AG08396 (cell line): ENCODE measurements at places on chromosomes 13 and 19.
A peak's percentile ranks its signal among the peaks of the same experiment; 100 is the strongest.

- no peak for DNase-seq
Measured at GRCh38 chr19:38060331-38060730, 153.3 kb downstream of the SIPA1L3 start.

- DNase-seq = no peak
Measured at GRCh38 chr13:100423375-100423774, 165.2 kb downstream of the GGACT start.

DNA sequence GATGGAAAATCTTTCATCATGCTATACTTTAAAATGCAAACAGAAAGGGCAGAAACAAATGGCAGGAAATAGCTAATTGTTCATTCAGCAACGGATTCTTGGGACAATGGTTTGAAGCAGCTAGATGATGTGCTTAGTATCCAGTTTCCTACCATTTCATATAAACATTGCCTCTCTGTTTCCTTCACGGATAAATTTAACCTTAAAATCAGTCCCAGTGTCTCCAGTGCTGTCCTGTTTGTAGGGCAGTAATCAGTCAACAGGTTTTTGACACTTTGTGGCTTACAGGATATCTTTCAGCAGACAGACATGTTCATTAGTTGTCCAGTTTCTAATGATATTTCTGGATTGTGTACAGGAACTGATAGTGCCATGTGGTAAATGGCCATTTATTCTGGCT is 24.7 kb upstream of the RB1 start:
- DNase-seq = no peak

DNA sequence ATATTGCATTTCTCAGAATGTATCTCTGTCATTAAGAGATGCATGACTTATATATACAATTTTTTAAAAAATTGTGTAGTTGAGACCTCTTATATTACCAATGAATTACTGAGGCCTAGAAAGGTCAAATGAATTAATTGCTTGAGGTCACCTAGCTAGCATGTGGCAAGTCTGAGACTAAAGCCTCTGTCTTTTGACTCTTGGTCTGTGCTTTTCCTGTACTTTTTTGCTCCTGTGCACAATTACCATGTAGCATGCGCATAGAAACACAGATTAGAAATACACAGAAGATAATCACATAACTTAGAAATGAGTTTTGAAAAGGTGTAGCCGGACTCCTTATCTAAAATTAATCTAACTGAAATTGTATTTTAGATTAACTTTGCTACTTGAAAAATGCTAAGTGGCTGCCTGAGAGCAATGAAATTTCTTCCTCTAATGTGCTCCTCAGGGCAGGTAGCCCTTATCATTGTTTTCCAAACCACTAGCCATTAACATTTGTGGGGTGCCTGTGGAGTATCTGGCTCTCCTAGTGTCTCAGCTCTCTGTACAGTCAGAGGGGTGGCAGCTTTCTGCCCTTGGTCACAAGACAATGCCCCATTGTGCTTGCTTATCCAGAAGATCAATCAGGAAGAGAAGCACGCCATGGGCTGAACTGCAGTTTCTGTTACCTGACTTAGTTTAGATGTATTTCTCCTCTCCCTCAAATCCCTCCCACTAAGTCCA is 119.6 kb downstream of the RFC3 start:
- DNase-seq = no peak

DNA sequence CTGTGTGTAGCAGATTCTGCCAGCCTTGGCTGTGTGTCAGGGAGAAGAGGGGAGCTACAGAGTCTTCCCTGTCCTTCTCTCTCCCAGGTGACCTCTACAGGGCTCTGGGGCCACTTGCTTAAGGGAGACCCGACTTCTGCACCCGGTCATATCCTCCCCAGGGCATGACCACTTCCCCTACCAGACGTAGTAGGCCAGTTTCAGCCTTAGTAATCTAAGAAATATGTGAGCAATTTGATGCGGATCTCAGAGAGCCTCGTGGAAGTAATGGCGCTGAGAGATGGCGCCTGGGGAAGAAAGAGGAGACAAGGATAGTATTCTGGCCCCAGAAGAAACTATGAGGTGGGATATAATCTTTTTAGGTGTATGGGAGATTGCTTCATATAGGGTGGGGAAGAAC is 41.9 kb downstream of the NFIX start:
- peak; percentile 73 for DNase-seq

DNA sequence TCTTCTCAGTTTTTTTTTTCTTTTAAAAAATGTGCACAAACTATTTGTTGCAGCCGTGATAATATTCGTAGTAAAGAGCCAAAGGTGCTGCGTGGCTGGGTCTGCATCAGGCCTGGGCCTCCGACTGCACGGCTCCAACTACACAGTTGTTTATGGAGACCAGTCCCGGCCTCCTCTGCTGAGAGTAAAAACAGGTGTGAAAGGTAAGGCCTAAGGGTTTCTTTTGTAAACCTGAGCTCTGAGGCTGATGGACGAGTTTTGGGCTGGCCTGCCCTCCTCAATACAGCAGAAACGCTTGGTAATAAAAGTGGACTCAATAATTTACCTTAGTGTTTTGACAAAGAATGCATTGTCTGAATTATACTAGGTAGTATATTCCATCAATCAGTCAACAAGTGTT is 3.9 kb downstream of the MBNL2 start:
- no peak for DNase-seq

- DNase-seq = peak; percentile 46
Measured at GRCh38 chr19:16463991-16464575, 7.7 kb downstream of the EPS15L1 start.

- no peak for DNase-seq
Measured at GRCh38 chr13:51396352-51396751, 56.5 kb downstream of the INTS6 start.

DNA sequence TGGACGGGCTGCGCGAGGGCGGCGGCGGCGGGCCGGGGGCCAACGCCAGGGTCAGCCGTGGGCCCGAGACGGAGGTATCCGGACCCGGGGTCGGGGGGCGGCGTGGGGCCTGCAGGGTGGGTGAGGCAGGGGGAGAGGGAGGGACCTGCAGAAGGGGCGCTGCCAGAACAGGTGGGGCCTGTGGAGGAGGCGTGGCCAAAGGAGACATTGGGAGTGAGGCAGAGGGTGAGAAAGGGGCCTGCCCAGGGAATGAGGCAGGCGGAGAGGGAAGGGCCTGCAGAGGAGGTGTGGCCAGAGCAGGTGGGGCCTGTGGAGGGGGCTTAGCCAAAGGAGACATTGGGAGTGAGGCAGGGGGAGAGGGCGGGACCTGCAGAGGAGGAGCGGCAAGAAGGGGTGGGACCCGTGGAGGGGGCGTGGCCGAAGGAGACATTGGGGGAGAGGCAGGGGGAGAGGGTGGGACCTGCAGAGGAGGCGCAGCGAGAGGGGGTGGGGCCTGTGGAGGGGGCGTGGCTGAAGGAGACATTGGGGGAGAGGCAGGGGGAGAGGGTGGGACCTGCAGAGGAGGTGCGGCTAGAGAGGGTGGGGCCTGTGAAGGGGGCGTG is 4.2 kb downstream of the PRR36 start:
- no peak for DNase-seq

DNA sequence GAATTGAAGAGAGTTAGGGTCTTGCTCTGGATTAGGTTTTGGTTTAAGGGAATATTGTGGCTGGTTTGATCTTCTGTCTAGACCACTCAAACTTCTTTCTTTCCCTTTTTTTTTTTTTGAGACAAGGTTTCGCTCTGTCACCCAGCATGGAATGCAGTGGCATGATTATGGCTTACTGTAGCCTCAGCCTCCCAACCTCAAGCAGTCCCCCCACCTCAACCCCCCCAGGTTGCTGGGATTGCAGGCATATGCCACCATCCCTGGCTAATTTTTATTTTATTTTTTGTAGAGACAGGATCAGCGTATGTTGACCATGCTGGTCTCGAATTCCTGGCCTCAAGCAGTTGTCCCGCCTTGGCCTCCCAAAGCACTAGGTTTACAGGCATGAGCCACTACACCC is 21.2 kb downstream of the ARHGAP35 start:
- no peak for DNase-seq

DNA sequence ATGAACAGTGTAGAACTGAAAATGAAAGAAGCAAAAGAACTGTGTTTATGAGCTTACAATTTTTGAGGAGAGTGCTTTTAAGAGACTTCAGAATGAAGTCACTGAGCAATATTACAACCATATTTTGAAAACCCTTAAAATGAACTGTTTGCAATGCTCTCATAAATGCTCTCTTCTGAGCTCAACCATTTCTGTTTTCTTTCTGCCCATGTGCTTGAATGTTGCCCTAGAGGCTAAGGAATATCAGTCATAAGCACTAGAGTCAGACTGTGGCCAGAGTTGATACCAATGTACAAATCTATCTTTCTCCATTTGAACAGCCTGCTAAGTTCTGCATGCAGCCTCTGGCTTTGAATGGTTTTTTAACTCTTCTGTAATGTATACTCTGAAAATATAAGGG is 1092.8 kb downstream of the PCDH9 start:
- DNase-seq = no peak

- no peak for DNase-seq
Measured at GRCh38 chr19:54416695-54417491, 1.6 kb downstream of the TTYH1 start.

DNA sequence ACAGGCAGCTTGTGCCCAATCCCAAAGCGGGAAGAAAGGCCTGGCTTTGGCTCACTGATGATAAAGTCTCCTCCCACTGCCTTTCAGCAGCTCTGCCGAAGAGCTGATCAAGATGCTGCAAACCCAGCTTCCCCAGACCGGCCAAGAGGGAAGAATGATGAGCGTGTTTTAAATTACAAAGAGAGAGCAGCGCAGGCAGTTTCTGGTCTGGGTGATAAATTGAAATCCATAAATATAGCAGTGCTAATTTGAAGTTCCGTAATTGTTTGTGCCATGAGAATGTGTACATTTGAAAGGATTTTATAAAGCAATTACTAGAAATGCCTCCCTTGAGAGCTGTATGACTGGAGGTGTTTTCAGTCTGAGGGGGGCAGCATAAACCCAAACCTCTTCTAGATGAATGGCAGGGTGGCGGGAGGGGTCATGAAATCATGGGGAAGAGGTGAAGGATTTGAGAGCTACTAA is 171.8 kb downstream of the STK24 start:
- DNase-seq = no peak

DNA sequence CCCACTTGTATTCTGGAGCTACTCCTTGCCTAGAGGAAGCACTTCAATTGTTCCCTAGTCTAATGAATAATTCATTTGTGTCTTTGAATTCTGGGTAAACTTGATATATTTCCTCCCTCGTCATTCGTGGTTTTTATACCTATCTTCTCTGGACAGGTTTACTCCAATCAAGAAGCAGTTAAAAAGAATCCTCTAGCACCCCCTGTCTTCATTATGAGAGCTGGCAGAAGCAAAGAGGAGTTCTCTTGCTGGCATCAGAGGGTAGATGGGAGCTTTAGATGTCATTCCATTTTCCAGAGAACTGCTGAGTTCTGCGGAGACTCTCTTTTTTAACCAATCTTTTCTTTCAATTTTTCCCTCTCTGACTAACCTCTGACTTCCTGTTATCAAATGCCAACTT is 627.7 kb downstream of the FGF9 start:
- no peak for DNase-seq

DNA sequence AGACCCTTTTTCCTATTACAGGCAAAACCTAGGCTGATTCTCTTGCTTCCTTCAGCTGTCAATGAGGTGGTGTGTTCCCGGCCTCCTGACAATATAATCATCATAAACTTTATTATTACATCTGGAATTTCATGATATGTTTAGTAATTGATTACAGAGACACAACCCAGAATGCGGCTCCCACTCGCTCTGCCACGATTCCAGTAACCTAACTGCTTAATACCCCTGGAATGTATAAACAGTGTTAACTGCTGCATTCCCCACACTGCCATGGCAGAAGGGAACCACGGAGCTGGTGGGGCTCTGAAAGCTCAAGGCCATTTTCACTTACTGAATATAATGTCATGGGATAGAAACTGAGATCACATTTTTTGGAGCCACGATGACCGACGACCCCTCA is 17.1 kb downstream of the TSHZ3 start:
- DNase-seq = peak; percentile 65

GRCh38 chr19:5123646-5124045 is 154.7 kb downstream of the KDM4B start:
- DNase-seq = no peak

DNA sequence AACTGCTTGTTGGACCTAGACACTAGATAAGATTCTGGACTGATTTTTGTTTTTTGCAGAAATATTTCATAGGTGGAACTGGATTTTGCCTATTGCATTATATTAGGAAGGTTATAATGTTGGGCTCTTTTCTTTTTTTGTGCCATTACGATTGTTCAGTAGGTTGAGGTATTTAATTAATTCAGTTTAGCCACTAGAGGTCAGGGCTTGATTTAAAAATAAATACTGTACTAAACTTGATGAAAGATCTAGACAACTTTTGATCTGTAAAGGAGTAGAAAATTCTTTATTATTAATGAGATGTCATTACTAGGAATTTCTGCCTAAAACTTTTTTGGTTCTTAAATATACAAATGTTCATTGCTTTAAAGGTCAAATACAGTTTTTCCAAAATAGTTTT is 15.2 kb upstream of the SUPT20H start:
- peak; percentile 29 for DNase-seq

DNA sequence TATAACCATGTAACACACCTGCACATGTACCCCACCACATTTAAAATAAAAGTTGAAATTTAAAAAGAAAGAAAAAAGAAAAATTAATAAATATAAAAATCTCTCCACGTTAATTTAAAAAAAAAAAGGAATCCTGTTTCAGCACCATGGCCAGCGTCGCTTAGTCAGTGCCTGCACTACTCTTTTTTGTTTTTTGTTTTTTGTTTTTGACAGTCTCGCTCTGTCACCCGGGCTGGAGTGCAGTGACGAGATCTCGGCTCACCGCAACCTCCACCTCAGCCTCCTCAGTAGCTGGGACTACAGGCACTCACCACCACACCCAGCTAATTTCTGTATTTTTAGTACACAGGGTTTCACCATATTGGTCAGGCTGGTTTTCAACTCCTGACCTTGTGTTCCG is 835.9 kb downstream of the UQCRFS1 start:
- DNase-seq = no peak

GRCh38 chr19:6849876-6850275 is 37.5 kb upstream of the ADGRE1 start:
- no peak for DNase-seq

- no peak for DNase-seq
Measured at GRCh38 chr19:7614859-7615741, 14.2 kb downstream of the XAB2 start.

- DNase-seq = no peak
Measured at GRCh38 chr13:46484561-46484960, 68.4 kb upstream of the LRCH1 start.

GRCh38 chr13:108944760-108945159 is 315.3 kb downstream of the MYO16 start:
- DNase-seq = no peak

DNA sequence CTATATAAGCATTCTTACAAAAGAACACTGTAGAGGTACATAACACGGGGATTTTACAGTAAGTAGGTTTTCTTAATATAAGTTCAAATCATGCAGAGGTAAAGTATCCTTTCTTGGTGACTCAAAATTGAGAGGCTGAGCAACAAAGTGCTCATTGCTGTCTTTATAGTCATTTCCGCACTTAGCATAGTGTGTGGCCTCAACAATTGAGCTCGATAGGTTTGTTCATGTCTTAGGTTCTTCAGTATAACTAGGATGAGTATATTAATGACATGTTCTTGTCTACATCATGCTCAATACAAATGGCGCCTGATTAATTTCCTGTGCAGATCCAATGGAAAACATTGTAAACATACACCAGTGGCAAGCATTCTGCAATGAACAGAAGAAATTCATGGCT is 1.4 kb downstream of the WDFY2 start:
- DNase-seq = no peak

GRCh38 chr19:45767410-45767880 is 1.6 kb downstream of the SIX5 start:
- DNase-seq = peak; percentile 85
